ENCODE measurements at places on chromosomes 16 and 17.

DNA sequence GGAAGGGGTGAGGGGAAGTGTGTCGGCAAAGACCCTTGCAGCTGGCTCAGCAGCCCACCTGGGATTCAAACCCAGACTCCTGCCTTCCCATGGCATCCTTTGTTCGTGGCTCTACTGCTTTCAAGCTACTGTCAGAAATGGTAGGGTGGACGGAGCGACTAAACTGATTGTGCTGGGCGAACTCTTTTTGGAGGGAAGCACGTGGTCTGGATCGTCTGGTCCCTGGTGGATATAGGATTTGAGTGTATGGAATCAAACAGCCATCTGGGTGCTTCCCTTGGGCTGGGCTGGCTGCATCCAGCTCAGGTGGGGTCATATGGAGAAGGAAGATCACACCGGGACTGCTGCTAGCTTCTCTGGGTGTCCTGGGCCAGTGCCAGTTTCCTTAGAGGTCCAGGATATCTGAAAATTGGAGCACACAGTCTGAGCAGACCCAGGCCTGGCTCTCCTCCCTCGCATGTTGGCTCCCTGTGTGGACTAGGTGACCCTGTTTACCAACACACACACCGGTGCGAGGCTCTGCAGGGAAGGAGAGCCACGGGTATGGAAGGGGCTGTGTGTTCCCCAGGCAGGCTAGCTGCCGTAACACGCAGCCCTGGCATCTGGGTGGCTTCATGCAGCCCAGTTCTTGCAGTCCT lies 8.6 kb downstream of the CMIP start:
- DNase-seq, result no peak

DNA sequence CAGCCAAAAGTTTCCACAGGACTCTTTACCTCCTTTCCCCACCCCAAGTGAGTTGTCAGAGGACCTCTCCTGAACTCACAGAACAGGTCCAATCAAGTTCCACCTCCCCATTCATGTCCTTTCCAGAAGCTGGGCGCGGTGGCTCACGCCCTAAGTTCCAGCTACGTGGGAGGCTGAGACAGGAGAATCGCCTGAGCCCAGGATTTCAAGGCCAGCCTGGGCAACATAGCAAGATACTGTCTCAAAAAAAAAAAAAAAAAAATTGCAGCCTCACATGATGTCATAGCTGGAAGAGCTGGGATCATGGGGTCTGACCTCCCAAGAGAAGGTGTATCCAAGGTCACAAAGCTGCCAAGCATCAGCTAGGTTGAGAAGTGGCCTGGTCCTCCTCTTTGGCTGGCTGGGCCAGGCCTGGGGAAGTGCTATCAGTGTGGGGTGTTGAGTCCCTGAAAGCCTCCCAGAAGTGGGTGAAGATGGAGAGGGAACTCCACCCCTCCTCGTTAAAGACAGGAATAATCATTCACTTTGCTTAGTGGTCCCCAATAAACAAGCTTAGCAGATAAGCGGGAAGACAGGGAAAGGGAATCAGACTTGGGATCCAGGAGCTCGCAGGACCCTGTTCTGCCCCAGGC lies 5.5 kb upstream of the MNT start:
- DNase-seq, result no peak

DNA sequence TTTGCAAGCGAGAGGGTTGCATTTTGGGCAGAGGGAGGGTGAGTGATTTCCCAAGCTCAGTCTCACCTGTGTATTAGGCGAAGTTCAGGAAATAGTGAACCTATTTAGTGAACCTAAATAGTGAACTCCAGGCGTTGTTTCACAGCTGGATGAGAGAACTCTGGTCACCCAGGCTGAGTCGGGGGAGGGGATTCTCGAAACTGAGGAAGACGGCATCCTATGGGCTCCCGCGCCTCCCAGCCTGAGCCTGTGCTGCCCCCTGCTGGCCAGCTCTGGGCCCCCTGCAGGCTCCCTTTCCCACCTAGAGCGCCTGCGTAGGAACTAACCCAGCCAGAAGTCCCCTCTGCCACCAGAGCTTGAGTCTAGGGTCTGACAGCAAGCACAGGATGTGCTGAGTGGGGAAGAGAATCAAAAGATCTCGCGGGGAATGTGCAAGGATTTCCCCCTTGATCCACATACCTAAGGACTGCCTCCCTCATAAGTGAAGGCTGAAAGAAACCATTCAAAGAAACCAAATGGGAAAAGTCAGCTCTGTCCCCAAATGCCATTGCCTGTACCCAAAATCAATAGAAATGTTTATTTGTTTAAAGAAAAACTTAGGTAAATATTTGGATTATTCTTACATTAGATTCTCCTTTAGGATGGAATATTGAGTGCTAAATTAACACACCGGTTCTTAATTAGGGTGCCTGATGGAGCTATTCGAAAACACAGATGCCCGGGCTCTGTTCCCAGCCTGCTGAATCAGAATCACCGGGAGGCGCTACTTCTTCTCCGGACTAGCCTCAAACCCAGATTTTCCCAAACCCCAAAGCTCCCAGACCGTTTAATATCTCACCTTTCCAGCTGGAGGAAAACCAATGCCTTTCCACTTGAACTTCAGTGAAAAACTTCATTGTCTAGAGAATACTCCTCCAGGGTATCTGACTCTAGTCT lies 14.8 kb upstream of the MARVELD3 start:
- DNase-seq, result peak; percentile 70

DNA sequence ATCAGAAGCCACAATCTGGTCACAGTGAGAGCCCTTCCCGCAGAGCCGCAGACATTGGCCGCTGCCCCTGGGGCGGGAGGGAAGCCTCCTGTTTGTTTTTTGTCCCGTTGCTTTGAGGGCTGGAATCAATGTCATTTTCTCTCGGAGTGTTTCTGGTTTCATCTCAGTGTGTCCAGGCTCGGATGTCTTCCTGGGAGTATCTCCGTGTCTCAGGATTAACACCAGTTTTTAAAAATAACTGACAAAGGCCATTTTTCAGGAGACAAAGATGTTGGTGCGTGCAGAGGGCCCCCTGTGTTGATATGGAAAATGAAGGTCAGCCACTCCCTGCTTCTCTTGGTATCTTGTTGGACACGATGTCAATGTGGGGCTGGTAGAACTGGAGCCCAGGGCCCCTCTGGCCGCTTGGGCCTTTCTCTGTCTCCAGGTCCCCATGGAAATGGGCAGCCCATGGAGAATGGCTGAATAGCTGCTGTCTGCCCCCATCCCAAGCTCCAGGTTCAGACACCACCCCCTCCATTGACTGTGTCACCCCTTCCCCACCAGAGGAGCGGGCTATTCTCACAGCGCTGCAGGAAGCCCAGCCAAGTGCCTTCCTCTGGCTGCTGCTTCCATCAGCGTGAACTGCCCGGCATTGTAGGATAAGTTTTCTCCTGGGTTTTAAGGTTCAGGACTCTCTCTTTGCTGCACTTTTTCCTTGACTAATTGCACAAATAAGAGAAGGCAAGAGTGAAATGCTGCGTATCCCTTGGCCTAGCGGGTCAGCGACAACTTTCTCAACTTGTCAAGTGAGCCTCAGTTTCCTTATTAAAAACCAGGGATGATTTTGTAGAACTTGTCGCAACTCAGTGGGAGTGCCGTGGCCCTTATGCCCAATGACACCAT lies 72.2 kb upstream of the METTL9 start:
- DNase-seq, result no peak

DNA sequence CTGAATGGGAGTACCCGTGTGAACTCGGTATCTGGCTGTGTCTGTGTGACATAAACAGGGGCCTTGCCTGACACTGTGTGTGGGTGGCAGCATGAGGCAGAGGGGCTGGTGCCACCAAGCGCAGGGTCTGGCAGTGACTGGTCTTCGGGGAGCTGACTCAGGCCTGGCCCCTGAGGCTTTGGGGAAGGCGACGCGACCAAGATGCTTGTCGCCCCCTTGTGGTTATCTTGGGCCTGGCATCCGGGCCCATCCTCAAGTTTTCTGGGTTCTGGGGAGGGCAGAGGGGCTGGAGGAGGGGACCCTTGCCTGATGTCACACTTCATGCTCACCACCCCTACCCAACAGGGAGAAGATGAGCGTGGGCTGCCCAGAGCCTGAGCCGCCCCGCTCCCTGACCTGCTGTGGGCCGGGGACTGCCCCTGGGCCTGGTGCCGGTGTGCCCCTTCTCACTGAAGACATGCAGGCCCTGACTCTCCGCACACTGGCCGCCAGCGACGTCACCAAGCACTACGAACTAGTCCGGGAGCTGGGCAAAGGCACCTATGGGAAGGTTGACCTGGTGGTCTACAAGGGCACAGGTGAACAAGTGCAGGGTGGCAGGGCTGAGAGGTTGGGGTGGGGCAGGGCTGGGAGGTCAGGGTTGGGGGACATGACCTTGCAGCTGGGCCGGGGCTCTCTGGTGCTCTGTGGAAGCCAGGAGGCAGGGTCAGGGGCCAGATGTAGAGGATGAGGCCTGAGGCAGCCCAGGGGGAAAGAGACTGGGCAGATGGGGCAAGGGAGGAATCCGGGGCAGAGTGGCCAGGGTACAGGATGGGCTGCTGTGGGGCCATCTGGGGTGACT lies 24.9 kb downstream of the SBK1 start:
- peak; percentile 49 for DNase-seq

DNA sequence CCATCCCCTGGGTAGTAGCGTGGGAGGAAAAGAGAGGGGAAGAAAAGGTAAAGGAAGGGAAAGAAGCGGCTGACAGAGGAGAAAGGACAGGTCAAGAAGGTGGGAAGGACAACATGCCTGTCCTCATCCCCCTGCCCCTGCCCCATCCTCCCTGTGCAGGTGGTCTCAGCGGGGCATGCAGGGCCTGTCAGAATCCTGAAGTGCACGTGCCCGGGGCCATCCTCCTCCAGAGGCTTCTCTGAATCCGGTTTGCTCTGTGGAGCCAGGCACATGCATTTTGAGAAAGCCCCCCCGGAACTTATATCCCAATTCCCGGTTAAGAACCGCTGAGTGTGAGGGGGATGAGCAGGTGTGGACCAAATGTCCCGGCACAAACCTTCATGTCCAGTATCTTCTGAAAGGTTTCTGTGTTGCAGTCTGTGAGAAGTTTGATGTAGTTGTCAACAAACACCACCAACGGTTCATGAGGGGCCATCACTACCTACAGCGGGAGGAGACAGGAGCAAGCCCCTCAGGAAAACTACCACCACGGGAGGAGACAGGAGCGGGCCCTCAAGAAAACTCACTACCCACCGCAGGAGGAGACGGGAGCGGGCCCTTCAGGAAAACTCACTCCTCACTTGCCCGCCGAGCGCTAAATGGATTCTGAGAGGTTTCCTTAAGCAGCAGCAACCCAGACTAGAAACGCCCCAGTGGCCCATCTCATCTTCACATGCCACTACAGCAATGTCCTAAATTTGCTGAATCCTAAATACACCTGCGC lies 167.0 kb upstream of the RPH3AL start:
- no peak for DNase-seq

- no peak for DNase-seq
These were observed 327.3 kb upstream of the CDH8 start for GRCh38 chr16:62363501-62363900.

DNA sequence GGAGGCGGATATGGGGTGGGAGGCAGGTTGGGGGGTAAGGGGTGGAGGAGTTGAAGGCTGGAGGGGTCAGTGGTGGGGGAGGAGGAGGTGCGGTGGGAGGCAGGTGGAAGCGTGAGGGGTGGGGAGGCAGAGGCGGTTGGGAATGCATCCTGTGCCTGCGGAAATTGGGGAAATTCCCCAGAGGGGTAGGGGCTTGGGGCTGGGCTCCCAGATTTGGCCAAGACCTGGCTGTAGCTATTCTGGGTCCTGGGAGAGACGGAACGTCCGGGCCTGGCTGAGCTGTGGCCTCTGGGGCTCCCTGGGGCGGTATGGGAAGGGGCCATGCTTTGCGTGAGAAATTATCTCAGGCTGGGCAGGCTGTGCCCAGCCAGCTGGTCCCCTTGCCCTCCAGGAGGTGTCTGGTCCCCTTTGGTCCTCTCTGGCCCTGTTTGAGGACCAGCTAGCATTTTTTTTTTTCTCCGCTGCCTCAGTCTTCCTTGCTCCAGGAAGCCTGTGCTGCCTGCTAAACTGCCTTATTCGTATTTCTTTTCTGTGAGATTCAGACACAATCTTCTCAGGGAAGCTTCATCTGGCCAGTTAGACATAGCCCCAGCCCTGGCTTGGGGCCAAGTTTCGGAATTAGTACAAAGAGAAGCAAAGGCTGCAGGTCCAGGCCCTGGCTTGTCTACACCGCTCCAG lies 7.3 kb upstream of the TRPV2 start:
- no peak for DNase-seq

DNA sequence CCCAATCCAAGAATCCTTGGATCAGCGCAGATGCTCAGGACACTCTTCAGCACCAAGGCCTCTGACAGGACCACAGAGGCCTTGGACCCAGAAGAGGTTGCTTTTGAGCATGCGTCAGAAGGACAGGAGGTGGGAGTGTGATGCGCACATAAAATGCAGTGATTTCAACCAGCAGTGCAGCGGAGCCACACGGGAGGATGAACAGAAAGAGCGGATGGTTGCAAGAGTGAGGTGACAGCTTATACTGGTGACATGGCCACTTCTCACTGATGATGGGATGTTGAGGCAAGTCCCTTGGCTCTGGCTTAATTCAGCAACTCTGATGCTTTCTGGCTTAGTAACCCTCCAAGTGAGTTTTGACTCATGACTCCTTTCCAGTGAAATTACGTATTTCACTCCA lies 25.2 kb upstream of the ERN1 start:
- DNase-seq, result no peak

DNA sequence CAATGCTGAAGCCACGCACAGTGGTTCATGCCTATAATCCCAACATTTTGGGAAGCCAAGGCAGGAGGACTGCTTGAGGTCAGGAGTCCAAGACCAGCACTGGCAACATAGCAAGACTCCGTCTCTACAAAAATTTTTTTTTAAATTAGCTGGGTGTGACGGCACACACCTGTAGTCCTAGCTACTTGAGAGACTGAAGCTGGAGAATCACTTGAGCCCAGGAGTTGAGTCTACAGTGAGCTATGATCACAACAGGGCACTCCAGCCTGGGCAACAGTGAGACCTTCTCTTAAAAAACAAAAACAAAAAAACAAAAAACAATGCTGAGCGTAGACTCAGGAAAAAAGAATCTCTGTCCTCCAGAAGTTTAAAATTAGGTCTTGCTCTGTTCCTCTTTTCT lies 6.1 kb downstream of the GNA13 start:
- no peak for DNase-seq

DNA sequence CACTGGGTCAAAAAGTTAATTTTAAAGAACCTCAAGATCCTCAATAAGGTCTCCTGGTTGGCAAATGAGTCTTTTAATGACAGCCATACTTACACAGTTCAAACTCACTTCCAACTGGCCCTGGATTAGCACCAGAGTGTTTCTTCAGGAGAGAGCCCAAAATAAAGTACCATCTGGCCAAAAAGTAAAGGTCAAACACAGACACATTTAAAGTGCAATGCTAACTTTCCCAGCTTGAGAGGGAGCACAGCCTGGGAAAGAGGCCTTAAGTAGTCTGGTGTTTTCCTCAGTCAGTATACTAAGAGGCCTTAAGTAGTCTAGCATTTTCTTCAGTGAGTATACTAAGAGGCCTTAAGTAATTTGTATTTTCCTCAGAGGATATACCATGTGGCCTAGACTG lies 46.6 kb upstream of the ERN1 start:
- DNase-seq, result no peak

DNA sequence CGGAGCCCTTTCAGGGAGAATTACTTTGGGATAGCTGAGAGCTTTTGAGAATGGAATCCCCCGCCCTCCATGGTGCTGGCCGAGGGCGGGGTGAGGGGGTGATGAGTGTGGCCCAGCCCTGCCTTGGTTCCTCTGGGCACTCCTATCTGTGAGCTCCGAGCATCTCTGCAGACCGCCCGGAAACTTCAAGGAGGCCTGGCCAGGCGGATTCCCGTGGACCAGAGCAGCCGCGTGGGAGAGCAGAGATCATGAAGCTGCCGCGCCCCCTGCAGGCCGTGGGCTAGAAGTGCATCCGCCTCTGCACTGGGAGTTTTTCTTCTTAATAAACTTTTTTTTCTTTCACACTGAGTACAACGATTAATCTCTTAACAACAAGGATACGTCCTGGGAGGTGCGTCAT lies 392.9 kb upstream of the EEF2KMT start:
- no peak for DNase-seq

Measured in activated CD8-positive, alpha-beta memory T cell treated with anti-CD3 and anti-CD28 coated beads for 1 hour (primary cell).